ENCODE measurements at places on chromosomes 6 and 20.

DNA sequence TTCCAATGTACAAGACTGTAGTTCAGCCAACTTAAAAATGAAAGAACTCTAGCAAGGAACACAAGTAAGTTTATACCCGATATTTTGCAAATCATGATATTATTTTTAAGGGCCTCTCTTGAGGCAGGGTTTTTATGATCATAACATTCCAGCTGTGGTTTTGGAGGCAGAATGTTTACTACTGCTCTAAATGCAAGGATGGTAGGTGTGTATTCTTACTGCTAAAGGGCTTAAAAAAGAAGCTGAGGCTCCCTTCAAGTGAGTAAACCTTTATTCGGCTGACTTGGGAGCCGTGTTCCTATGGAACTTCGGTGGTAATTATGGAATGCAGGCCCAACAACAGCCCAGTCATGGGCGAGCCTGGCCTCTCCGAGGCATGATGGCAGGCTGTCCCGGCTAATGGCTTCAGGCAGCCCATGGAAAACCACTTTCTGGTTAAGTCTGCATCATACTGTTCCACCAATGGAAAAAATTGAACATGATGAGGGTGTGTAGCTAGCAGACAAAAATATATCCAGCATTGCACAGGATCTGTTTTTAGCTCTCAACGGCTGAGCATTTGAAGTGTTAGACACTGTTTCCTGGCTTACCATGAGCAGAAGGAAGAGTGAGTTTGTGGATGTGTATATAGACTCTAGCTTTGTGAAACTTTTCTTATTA, 111.5 kb downstream of the TIAM2 start:
- no peak for DNase-seq

DNA sequence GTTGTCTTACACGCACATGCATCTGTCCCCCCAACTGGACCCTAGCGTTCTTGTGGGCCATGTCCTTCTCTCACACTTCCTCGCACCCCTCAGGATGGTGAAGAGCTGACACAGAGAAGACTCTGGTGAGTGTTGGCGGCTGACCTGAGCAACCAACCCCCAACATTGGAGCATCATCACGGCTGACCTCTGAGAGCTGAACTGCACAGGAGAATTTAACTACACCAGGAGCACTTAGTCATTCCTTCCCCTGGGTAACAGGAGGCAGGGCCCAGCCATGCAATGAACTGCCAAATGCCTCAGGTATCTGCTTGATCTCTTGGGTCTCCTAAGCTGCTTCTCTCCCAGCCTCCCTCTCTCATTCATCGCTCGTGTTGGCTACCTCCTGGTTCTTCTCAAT, 88.5 kb downstream of the PSMG4 start:
- no peak for DNase-seq

GRCh38 chr20:50371878-50372769, 138.1 kb upstream of the PTPN1 start:
- no peak for DNase-seq

DNA sequence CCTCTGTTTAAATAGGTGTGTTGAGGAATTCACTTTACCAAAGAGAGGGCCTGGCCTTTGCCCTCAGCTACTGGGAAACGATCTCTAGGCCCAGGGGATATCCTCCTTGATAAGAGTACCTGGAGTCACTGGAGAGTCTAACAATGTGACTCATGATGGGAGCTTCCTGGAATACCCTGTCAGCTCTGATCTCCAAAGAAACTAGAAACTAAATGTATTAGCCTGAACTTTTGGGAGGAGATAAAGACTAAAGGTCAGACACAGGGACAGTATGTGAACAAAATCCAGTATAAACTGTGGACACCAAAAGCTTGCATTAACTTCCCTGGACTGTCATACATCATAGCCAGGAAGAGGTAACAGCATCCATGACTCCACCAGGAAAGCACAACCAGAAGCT, 148.5 kb downstream of the RNGTT start:
- no peak for DNase-seq

- DNase-seq, result no peak
Measured at GRCh38 chr6:136684466-136684865, 107.8 kb downstream of the MAP3K5 start.

DNA sequence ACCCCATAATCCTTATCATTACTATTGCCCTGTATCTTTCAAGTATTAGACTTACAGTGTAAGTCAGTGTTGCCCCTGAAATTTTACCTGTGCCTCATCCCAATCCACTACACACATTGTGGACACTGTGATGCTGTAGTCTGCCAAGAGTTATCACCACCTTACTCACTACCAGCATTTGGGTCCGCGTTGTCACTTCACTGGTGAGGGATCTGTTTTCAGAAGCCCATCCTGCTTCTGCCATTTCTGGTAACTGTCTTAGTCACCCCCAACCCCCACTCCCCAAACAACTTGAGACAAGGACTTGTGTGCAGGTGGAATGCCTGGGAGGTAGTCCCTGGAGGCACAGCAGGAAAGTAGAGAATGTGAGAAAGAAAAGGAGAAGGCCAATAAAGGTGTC, 6.0 kb upstream of the RAB44 start:
- no peak for DNase-seq

DNA sequence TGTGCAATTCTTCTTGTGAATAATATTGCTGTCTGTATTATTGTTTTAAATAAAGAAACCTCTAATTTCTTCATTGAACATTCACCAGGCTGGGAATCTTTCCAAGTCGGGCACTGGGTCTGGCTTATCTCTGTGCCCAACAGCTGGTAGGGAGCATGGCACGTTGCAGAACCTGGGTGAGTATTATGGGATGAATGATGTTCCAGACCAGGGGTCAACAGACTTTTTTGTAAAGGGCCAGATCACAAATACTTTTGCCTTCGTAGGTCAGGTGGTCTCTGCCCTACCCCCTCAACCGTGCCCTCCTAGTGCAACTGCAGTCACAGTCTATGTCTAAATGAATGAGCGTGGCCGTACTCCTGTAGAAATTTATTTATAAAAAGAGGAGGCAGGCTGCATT, 81.6 kb upstream of the FOXQ1 start:
- no peak for DNase-seq

- no peak for DNase-seq
Measured at GRCh38 chr6:157571269-157571668, 190.3 kb downstream of the ZDHHC14 start.

DNA sequence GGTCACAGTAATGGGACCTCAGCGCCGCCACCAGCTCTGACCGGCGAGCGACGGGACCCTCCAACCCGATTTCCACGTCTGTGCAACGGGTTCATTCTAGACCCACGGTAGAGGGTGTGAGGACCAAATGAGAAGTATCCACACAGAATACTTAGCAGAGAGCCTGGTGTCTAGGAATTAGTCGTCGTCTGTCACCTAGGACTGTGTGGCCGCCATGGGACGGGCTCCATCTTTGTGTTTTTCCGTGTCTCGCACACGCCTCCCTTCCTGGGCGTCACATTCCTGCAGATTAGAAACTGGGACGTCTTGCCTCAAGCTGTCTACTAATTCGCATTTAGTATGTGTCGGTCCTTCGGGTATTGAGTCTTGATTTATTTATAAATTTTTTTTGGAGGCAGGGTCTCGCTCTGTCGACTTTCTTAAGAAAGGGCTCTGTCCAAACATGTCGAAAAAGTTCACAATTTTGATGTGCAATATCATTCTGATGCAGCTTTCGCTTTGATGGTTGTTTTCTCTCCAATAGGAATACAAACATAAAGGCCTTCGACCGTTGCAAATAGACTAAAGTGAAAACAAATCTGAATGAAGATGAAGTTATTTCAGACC, 563 bp downstream of the MGME1 start:
- DNase-seq, result no peak

- DNase-seq, result no peak
Measured at GRCh38 chr6:117557951-117558350, 44.4 kb downstream of the GOPC start.

- no peak for DNase-seq
Measured at GRCh38 chr6:142518126-142518525, 216.3 kb downstream of the ADGRG6 start.

DNA sequence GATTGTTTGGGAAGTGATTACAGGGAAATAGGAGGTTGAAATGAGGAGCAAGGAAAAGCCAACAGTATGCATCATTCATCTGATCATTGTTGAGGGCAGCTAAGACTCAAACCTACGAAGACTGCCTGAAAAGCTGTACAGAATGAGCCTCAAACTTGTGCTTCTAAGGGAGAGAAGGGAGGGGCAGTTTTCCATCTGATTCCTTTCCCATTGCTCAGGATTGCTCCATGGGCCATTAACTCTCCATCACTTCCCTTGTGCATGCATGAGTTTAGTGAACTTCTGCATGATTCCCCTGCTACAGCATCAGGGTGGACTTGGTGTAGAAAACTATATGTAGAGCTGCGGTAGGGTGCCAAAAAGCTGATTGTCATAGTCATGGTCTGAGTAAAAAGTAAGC, 742.7 kb upstream of the SLC35B3 start:
- no peak for DNase-seq

DNA sequence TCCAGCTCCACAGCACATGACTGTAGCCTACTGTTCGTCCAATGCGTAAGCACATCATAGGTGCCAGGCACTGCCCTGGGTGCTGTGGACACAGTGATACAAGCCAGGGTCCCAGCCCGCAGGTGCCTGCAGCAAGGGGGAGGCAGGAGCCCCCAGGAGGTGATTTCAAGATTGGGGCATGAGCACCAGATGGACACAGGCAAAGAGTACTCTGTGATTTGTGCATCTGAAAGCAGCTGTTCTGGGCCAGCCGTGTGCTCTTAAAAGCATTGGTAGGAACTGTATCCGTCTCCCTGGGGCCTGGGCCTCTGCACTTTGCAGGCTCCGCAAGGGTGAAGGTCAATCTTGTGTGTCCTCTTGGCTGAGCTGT, 149.8 kb downstream of the SYCP2 start:
- no peak for DNase-seq

DNA sequence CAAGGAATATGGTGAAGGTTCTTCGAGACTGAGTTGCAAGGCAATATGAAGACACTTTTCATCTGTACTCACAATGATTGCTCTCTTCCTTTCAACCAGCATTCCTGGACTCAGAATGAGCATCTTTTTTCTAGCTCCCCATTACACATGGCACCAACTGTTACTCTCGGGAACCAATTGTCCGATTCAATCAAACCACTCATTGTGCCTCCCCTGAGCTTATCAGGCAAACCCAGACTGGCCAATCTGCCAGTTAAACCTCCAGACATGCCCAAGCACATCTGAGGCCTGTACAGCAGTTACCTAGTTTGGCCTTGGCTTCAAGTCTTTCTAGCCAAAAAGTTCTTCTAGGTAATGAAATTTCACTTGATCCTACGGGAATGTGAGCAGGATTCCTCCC, 164.1 kb downstream of the ID4 start:
- no peak for DNase-seq

GRCh38 chr6:139371421-139372203, 2.8 kb downstream of the CITED2 start:
- DNase-seq, result no peak

GRCh38 chr6:85006362-85006761, 242.0 kb upstream of the TBX18 start:
- DNase-seq, result no peak

GRCh38 chr6:136968837-136969236, 46.7 kb downstream of the SLC35D3 start:
- DNase-seq, result no peak

- DNase-seq, result no peak
Measured at GRCh38 chr6:52253494-52253893, 9.2 kb upstream of the IL17F start.

GRCh38 chr6:155274533-155274932, 10.7 kb downstream of the CLDN20 start:
- no peak for DNase-seq

DNA sequence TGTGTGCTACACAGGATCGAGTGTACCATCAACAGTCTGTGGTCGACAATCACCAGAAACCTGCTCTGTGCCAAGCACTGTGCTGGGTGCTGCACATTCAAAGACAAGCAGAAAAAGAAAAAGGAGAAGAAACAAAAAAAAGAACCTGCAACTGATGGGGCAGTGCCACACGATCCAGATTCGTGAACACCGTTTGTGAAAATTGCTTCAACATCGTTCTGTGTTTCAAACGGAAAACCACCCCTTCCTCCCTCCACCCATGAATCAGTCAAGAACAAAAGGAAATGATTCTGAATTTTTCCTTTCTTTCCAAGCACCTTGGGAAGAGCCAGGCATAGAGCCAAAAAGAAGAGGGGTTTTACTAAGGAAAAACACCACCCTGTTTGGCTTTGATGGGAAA, 129.2 kb upstream of the ARID1B start:
- no peak for DNase-seq

- DNase-seq, result no peak
Measured at GRCh38 chr20:39825950-39826349, 863.1 kb downstream of the MAFB start.

- no peak for DNase-seq
Measured at GRCh38 chr6:43089467-43089866, 13.4 kb downstream of the PTK7 start.

GRCh38 chr6:34317882-34318498, 69.2 kb upstream of the SMIM29 start:
- DNase-seq, result no peak

- DNase-seq, result no peak
Measured at GRCh38 chr20:46054606-46055005, 25.6 kb downstream of the SLC12A5 start.

DNA sequence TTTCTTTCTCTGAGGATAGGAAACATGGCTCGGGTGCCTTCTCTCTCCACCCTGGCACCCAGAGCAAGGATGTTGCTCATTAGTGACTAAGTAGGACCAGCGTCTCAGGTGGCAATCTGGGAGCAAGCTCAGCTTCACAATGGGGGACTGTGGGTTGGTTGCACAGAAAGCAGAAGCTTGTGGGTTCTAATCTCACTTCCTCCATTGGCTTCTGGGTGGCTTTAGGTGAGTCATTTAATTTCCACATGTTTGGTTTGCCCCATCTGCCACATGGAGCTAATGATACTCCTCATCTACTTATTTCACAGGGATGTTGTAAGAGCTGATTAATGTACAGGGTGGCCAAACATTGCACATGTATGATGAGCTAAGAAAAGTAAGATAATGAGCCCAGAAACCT, 54.8 kb upstream of the AKIRIN2 start:
- DNase-seq, result no peak

- DNase-seq, result no peak
Measured at GRCh38 chr6:797479-798077, 104.6 kb upstream of the EXOC2 start.

DNA sequence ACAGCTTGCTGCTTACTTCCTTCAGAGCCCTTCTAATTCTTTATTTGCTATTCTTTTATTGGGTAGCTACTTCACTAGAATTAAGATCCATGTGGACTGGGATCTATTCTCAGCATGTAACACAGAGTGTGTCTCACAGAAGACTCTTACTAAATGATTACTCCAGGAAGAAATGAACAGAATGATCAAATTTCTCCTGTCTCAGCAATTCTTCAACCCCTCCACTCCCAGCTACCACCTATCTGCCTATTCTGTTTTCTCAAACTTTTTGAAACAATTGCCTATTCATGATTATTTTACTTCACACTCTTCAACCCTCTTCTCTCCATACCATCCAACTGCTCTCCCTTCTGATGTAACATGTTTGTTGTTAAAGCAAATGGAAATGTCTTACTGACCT, 132.6 kb downstream of the BTBD9 start:
- no peak for DNase-seq

GRCh38 chr20:56595746-56596475, 33.2 kb upstream of the TFAP2C start:
- no peak for DNase-seq

All from activated CD8-positive, alpha-beta memory T cell treated with anti-CD3 and anti-CD28 coated beads for 1 hour (primary cell).